Left ventricle myocardium inferior (tissue), 1 donor: ENCODE measurements at places on chromosomes 7 and 10. TPM values are rescaled to one million over a fixed set of nuclear protein-coding genes. Genes with fewer than 3 reads are reported as not detected.

GHRHR gene
- not detected for total RNA-seq

HIPK2 gene
- total RNA-seq = 127 TPM

C7orf33 gene
- not detected for total RNA-seq

ATXN7L1 gene
- 6.2 TPM for total RNA-seq

SFTPA1 gene
- total RNA-seq = not detected

TMEM229A gene
- not detected for total RNA-seq

HOXA9 gene
- not detected for total RNA-seq
